Purkinje cell (primary cell): ENCODE measurements at places on chromosomes 6 and 20. TPM values are rescaled to one million over a fixed set of nuclear protein-coding genes. Genes with fewer than 3 reads are reported as not detected.

KIF6 gene
- 0.30 and 3.4 TPM in 2 replicates for polyA plus RNA-seq

DEFB132 gene
- not detected in 2 replicates for polyA plus RNA-seq

STX16 gene
- polyA plus RNA-seq = 6.4 and 7.2 TPM in 2 replicates

MOG gene
- 1.7 and 2.1 TPM in 2 replicates for polyA plus RNA-seq

GRM4 gene
- 2.1 and 5.2 TPM in 2 replicates for polyA plus RNA-seq

BTN1A1 gene
- not detected in 2 replicates for polyA plus RNA-seq

MAP3K5 gene
- polyA plus RNA-seq = 7.7 and 9.0 TPM in 2 replicates

C6orf15 gene
- not detected in 2 replicates for polyA plus RNA-seq

SLC17A2 gene
- polyA plus RNA-seq = not detected in 2 replicates

TSBP1 gene
- not detected in 2 replicates for polyA plus RNA-seq

TRDN gene
- polyA plus RNA-seq = 0.30 TPM in 1 of 2 replicates, not detected in the other

PLCB4 gene
- 53.1 and 75.2 TPM in 2 replicates for polyA plus RNA-seq

PLN gene
- polyA plus RNA-seq = 1.0 TPM in 1 of 2 replicates, not detected in the other

GSTA3 gene
- polyA plus RNA-seq = not detected in 2 replicates

RIPOR2 gene
- polyA plus RNA-seq = 58.1 and 62.1 TPM in 2 replicates

ETV7 gene
- polyA plus RNA-seq = not detected in 2 replicates

PHACTR3 gene
- 15.5 and 23.0 TPM in 2 replicates for polyA plus RNA-seq

PCSK2 gene
- polyA plus RNA-seq = 39.6 and 45.5 TPM in 2 replicates

BPHL gene
- 12.4 and 17.4 TPM in 2 replicates for polyA plus RNA-seq

CPNE5 gene
- 22.8 TPM in 1 of 2 replicates, not detected in the other for polyA plus RNA-seq

PSMF1 gene
- 82.7 and 102 TPM in 2 replicates for polyA plus RNA-seq

C6orf132 gene
- polyA plus RNA-seq = not detected in 2 replicates

SOBP gene
- polyA plus RNA-seq = 13.1 and 13.2 TPM in 2 replicates

LZTS3 gene
- 1.3 and 5.0 TPM in 2 replicates for polyA plus RNA-seq

ARMH2 gene
- not detected in 2 replicates for polyA plus RNA-seq

HCK gene
- polyA plus RNA-seq = not detected in 2 replicates

ZHX3 gene
- 4.0 and 9.3 TPM in 2 replicates for polyA plus RNA-seq

MUCL3 gene
- polyA plus RNA-seq = not detected in 2 replicates

ULBP1 gene
- not detected in 2 replicates for polyA plus RNA-seq

LY6G5C gene
- polyA plus RNA-seq = 0.29 and 2.4 TPM in 2 replicates

TMEM200A gene
- polyA plus RNA-seq = 0.40 TPM in 1 of 2 replicates, not detected in the other

C2 gene
- polyA plus RNA-seq = 1.2 TPM in 1 of 2 replicates, not detected in the other

GFOD1 gene
- polyA plus RNA-seq = 39.3 and 49.1 TPM in 2 replicates

TXLNB gene
- polyA plus RNA-seq = not detected in 2 replicates

ABHD16B gene
- not detected in 2 replicates for polyA plus RNA-seq

AHI1 gene
- polyA plus RNA-seq = 195 and 218 TPM in 2 replicates

EGFL8 gene
- polyA plus RNA-seq = 2.5 and 3.6 TPM in 2 replicates

TTBK1 gene
- polyA plus RNA-seq = 0.62 and 0.66 TPM in 2 replicates

CD93 gene
- not detected in 2 replicates for polyA plus RNA-seq

KCNQ5 gene
- 3.2 TPM in 1 of 2 replicates, not detected in the other for polyA plus RNA-seq

VWA7 gene
- 3.1 TPM in 1 of 2 replicates, not detected in the other for polyA plus RNA-seq

FRK gene
- polyA plus RNA-seq = 0.15 and 0.21 TPM in 2 replicates

INSM1 gene
- polyA plus RNA-seq = 0.11 TPM in 2 replicates
